ENCODE measurements at places on chromosomes 5 and 9. TPM values are rescaled to one million over a fixed set of nuclear protein-coding genes. Genes with fewer than 3 reads are reported as not detected.

DNA sequence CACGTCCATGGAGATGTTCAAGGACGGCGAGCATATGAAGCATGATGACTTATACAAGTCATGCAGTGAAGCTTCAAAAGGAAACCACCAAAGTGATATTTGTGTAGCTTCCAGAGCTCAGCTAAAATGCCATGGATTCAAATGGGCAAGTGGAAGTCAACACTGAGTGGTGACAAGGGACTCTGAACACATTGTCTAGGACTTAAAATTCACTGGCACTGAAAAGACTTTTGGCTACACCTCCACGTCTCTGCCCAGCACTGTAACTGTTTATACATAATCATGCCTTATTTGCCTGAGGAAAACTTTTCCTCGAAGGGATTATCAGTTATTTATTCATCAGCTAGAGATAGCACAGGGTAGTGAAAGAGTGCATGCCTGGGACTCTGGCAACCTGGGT is 15.2 kb downstream of the CTXN3 start:
- no peak for DNase-seq

DNA sequence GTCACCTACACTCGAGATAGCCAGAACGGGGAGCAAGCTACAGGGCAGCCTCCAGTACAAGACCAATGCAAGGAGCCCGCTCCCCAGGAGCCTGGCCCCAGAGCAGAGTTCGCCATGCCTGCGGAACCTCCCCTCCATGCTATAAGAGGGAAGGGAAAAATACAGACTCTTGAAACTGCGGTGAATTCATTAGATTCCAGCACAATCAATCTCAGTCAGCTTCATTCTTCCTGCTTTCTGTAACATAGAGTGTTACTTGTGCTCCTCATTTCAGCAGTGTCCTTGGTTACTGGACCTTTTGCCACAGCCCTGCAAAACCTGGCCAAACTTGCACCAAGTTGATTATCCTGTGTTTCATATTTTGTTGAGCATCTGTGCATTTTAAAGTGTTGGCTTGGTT is 22.2 kb upstream of the CREBRF start:
- DNase-seq, result no peak

The CDKN2B gene
- total RNA-seq, result 76.6 TPM

The SLC46A2 gene
- not detected for total RNA-seq

DNA sequence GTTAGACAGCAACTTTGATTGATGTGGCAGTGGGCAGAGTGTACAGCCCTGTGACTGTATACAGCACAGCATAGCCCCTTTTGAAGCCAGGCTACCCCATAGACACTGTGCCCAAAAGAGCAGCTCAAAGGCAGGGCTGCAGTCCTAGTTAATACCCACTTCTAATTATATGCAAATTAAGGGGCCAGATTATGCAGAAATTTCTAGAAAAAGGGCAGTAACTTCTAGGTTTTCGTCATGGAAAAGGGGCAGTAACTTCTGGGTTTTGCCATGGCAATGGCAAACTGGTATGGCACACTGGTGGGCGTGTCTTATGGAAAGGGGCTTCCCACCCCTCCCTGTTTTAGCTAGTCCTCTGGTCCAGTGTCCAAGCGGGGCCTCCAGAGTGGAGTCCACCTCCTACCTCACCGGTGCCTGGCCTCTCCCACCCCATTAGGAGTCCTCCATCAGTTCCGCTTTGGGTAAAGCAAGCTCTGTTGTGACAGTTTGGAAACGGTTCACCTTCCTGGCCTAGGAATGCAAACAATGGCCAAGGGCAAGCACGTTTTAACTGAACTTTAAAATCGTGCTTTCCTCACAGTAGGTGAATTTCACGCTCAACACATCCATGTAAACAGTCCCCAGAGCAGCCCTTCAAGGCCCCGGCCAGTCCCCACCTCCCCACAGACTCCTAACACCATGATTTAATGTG is 5.6 kb downstream of the ADAMTS13 start:
- DNase-seq, result no peak

GRCh38 chr9:82940376-82940775 is 122.6 kb downstream of the RASEF start:
- DNase-seq, result no peak

The FAM13B gene
- 17.5 TPM for total RNA-seq

DNA sequence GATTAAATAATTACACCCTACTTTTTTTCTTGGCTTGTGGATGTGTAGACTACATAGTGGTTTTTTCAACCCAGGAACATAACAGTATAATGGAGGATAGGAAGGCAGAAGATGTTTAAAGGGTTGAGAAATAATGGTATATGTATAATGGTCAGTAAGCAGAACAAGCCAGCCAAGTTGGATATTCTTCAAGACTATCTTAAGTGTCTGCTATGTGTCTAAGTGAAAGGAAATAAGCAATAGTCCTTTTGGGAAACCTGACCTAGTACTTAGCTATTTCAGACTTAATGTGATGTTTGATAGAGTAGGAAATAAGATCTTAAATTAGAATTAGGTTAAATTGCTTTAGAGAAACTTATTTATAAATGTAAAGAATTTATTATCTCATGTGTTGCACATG is 85.7 kb downstream of the PTPDC1 start:
- no peak for DNase-seq

DNA sequence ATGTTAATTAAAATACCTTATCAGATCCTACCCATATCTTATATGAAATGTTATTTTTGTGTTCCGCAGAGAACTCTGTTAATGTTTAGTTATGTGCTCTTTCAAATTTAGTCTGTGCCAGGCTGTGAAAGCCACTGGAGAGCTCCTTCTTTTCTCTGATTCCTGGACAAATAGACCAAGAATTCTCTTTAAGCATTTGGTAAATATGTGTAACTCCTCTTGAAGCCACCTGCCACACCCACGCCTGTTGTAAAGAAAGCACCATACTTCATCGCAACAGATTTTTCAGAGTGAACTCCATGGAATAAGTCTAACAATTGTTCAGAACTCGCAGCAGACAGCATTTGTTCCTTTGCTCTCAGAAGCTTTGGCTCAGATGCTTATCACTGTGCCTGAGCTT is 301.1 kb downstream of the FAM170A start:
- no peak for DNase-seq

DNA sequence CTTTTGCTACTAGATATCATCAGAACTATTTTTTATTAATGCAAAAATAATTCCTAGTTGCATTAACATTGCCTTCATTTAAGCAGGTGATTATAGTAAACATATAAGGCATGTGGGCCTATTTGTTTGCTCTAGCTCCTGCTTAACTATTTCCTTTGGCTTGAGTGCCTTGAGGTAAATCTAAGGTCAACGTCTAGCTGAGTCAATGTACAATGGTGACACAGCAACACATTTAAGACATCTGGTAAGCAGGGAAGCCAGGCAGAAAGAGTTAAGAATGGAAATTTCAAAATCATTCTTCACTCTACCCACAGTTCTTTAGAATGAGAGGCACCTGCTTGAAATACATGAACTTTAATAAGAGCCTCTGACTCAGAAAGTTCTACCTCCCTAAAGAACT is 111.9 kb upstream of the FST start:
- DNase-seq, result no peak

GRCh38 chr5:175642998-175643397 is 14.9 kb upstream of the HRH2 start:
- DNase-seq, result no peak

- DNase-seq, result peak; percentile 50
Observed at GRCh38 chr9:99000476-99001395, 57.0 kb downstream of the COL15A1 start.

DNA sequence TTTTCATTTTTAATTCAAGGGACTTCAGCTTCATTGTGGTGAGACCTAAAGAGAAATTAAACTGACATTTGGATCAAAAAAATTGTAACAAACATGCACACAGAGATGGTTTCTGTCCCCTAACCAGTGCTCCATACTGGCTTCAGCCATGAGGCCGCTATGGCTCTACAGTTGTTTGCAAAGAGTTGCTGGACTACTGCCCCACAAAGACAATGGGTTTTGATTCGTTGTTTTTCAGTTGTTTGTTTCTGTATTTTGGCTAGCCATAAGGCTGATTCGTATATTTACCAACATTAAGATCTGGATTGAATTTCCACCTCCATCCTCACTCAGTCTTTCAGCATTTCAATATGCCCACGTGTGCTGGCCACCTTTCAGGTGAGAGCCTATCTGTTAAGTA is 163.7 kb upstream of the KIF2A start:
- DNase-seq, result no peak

The LECT2 gene
- total RNA-seq, result not detected

- DNase-seq, result no peak
Observed at GRCh38 chr9:38713426-38713825, 6.5 kb downstream of the FAM240B start.

The SOHLH1 gene
- total RNA-seq, result not detected

DNA sequence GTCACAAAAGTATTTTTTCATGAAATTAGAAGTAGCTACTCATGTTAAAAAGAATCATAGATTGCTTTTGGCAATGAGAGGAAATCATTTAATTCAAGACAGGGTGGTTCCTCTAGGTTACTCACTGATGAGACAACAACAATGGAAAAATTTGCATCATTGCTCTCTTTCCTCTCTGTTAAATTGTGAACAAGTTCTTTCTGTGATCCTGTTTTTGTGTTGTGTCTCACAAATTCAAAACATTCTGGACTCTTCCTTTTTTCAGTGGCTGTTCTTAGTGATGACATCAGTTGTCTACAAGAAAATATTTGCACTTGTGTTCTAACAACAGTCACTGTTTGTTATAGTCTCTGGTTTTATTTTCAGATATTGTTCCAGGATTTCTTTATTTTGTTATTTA is 95.3 kb downstream of the XRCC4 start:
- no peak for DNase-seq

The PCDHA9 gene
- total RNA-seq, result not detected

- no peak for DNase-seq
Observed at GRCh38 chr5:174329738-174330137, 284.2 kb downstream of the NSG2 start.

The ABO gene
- 58.0 TPM for total RNA-seq

The FAM221B gene
- total RNA-seq, result not detected
